Stimulated activated CD4-positive, alpha-beta T cell treated with anti-CD3 and anti-CD28 coated beads, Interleukin-4, amount 100 ng/mL, for 24 hours (primary cell): ENCODE measurements at places on chromosomes 13 and 19.

GRCh38 chr13:112994084-112994780 lies 25.2 kb downstream of the MCF2L start:
- no peak for DNase-seq

DNA sequence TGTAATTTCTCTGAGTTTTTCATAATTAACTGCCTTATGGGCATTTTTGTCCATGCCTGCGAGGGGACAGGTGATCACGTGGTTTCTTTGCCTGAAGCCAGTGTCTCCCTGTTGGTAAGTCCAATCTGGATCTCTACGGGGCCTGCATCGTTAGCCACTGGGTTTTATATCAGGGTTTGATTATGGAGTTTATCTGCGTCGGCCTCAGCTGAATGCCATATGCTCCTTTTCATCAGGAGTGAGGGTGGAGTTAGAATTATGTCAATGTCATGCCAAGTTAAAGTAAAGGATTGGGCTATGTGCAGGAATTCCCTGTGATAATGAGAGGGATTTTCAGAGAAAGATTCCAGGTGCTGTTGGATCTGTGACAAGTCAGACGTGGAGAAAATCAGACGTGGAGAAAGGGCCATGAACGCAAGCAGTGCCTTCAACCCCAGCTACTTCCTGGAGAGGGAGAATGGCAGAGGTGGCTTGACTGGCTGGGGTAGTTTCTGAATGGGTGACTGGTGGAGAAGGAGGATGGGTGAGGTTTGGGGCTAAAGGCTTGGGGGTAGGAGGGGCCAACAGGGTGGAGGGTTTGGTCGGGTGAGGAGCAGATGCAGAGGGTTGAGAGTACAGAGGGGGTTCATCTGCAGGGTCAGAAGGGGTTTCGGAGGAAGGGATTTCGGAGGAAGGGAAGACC lies 24.3 kb downstream of the TMEM255B start:
- DNase-seq = no peak

DNA sequence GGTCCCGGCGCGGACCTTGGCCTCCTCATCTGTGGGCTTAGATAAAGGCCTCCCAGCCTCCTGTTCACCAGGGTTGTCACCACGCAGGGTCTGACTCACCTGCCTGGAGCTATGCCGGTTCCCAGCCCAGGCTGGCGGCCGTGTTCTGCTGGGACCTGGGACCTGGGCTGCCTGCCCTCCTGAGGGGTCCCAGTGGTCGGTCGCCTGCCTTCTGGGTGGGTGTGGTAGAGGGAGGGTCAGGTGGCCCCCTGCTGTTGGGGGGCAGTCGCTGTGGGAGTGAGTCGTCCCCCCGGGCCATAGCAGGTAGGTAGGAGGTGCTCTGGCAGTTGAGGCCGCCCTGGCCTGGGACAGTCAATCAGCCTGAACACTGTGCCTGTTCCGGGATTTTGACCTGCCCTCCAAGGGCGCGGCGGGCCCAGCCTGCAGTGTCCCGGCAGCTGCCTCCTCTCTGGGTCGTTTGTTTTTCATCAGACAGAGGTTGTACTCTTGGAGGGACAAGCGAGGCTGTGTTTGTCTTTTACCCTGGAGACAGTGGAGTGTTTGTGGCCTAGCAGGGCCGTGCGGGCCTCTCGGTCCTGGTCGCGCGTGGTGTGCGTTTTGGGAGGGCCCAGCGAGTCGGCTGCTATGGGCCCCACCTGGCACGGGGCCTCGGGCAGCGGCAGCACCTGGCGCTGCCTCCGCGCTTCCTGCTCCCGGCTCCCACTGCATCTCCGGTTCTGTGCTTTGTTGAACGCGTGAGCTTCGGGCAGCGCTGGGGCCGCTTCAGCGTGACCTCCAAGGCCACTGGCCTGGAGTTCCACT lies 2.6 kb downstream of the ADAT3 start:
- DNase-seq = no peak

DNA sequence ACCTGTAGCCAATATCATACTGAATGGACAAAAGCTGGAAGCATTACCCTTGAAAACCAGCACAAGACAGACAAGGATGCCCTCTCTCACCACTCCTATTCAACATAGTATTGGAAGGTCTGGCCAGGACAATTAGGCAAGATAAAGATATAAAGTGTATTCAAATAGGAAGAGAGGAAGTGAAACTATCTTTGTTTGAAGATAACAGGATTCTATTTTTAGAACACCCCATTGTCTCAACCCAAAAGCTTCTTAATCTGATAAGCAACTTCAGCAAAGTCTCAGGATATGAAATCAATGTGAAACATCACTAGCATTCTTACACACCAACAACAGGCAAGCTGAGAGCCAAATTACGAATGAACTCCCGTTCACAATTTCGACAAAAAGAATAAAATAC lies 17.8 kb upstream of the CCNA1 start:
- DNase-seq = no peak

DNA sequence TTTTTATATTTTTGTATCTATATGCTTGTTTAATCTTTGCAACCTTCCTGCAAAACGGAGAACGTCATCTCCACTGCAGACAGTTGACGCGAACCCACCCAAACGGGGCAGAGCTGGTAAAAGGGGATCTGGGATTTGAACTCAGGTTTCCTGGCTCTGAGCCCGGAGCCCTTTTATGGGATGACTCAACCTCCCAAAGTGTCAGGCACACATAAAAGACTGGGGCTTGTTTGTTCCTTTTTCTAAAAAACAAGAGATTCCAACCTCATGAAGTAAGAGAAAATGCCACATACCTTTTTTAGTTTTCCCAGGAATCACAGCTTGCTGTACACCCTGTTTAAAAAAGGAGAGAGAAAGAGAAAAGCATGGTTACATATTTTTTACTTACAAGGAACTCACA lies 78.9 kb downstream of the GADD45B start:
- DNase-seq = no peak

DNA sequence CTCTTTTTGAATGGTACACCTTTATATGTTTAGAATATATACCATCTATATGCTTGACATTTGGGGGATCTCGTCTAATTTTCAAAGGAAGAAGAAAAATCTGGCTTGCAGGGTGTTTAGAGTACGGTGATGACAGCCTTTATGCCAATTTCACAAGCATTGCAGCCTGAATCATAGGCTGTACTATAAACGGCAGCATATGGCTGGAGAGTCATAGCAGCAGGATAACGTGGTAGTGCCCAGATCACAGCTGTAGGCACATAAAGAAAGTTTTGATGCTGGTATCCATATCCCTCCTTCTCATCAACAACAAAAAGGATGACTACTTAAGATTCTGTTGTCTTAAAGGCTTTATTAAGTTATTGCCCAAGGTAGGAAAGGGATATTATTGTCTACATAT lies 253.0 kb downstream of the PCDH9 start:
- DNase-seq = no peak
